ENCODE measurements at places on chromosomes 4 and X. TPM values are rescaled to one million over a fixed set of nuclear protein-coding genes. Genes with fewer than 3 reads are reported as not detected.

- no peak for DNase-seq
These were observed 10.4 kb upstream of the PORCN start for GRCh38 chrX:48498374-48498809.

DNA sequence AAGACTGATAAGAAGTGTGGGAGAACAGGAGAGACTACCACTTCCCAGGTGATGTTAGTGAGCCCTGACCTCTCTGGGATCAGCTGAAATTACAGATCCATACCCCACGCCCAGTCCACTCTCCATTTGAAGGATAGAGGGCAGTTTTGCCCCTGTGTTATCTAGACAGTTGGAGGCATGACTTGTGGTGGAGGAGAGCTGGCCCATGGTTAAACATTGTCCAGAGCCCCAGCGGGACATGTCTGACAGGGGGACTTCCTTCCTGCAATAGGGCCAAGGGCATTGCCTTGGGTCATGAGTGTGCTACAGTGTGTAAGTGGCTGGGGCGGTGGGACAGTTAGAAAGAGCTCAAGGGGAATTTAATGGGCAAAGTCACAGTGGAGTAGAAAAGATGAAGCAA lies 181.1 kb downstream of the MID1IP1 start:
- DNase-seq, result no peak

DNA sequence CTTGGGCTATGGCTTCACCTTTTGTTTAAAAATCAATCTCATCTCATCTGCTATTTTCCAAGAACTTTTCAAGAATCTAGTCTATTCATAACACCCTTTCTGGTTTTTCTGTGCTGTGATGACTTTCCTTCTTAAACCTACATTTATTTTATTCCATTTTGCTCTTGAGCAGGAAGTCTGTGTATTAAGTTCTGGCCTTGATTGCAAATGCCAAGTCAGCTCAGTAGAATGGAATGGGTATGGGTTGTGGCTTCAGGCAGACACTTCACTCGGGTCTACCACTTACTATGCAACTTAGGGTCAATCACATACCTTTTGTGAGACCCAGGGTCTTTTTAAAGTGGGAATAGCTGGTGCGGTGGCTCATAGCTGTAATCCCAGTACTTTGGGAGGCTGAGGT lies 522.3 kb downstream of the TRIML1 start:
- DNase-seq, result no peak

DNA sequence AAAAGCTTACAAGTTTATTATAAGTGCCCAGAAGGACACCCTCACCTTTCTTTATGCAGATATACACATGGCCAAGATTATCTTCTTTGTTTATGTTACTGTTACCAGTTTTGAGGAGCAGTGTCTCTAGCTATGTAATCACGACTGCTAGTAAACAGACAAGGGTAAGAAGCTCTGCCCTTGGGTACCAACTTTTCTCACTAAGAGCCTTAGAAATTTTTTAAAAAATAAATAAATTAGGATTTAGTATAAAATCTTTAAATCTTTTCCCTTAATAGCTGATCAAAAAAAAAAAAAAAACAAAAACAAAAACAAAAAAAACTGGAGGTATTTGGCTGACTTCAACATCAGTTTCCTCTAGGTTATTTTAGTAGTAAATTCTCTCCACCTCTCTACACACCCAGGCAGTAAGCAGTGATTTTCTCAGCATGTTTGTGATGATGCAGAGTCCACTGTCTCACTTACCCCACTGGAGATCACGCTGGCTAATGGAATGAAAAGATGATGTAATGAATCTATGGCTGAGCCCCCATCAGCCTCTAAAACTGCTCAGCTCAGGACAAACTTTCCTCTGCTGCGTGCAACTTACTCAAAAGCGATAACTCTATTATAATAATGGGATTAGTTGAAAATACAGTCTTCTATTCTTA lies 125.9 kb downstream of the FRYL start:
- DNase-seq, result no peak

- DNase-seq, result no peak
These were observed 51.2 kb upstream of the TLR3 start for GRCh38 chr4:186017801-186018200.

DNA sequence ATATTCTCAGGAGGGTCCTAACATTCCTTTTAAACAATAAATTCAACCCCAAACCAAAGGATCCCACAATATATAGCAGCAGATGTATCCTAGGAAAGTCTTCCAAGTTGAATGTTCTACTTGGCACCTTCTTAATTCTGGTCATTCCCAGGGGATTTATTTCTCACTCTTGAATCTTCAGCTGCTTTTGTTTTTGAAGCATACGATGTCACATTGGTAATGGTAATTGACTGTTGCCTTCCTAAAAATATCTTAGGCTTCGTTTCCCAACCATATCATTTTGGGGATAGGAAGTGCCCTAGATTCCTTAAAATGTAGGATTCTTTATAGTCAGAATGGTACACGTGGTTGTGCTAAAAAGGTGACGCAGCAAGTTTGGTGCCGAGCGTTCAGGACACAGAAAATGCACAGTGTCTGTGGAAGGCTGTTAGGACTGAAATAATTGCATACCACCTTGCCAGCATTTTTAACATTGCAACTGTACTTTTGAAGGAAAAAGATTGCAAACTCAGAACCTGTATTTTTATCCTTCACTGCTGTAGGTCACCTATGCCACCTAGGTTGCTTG lies 8.1 kb downstream of the SNX25 start:
- DNase-seq, result no peak

- no peak for DNase-seq
These were observed 164.1 kb downstream of the DTHD1 start for GRCh38 chr4:36445480-36445879.

- no peak for DNase-seq
These were observed 40.9 kb downstream of the GABRA4 start for GRCh38 chr4:46952451-46952850.

DNA sequence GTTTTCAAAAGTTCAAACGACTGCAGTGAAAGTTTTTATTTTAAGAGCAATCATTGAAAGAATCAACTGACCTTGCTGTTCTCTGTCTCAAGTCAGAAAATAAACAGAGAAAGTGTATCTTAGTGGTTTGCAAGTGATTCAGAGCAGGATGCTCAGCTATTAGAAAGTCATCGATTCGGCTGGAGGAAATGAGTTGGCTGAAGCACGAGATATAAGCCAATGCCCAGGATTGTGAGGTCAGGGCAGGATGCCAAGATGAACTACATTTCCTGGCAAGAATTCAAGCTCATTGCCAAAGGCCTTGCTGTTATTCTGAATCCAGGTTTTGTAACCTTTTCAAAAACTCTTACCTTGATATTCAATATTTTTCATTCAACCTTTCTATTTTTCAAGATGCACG lies 541.4 kb upstream of the BOD1L1 start:
- DNase-seq, result peak; percentile 76

DNA sequence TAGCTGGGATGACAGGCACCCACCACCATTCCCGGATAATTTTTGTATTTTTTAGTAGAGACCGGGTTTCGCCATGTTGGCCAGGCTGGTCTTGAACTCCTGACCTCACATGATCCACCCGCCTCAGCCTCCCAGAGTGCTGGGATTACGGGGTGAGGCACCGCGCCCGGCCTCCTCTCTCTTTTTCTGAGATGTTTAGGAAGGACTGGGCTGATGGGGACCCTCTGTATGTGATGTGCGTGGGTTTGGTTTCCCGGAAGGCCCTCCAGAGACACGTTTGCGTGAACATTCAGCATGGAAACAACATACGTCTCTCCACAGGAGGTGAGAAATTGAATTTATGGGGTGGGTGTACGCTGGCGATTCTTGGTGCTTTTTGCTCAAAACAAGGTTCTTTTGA lies 18.6 kb downstream of the SHOX start:
- no peak for DNase-seq

Gene PORCN
- 22.7 TPM for total RNA-seq

DNA sequence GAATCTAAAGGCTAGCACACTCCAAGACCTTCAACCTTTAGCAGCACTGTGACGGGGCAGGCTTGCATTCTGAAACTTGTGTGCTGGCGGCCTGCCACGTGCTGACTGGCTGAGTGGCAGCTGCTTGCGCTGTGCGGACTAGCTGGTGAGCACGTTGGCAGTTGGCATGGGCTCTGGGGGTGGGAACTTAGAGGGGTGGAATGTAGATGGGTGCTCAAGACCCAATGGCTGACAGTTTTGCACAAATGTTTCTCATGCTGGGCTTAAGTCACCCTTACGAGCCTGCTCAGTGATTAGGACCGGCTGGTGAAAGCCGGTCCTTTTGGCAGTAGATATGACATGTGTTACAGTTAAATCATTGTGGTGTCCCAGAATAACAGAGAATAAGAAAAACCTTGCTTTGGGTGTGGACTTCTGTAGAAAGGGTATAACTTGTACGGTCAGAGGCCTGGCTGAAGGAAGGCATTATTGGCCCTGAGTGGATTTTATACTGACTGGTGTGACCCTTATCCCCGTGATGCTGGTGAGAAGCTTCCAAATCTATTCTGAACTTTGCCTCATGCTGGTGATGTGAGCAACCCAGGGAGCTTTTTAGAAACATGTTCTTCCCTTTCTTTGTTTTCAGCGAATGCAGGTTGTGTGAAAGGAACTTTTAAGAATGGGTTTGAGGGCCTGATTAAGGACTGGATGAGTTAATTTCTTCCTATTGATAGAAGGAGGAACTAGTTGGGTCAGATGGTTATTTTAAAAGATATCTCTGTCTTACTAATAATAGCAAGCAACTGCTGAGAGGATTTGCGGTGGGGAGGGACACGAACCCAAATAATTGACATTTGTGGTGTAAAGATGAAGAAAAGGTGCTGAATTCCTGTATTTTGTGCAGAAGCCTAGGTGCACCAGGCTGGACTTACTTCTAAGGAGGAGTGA lies 107.4 kb upstream of the SLC4A4 start:
- DNase-seq, result peak; percentile 89

Gene PAGE2
- not detected for total RNA-seq
